ENCODE measurements at places on chromosomes 2 and 18. TPM values are rescaled to one million over a fixed set of nuclear protein-coding genes. Genes with fewer than 3 reads are reported as not detected.

GRCh38 chr2:170530803-170531564, 184.2 kb upstream of the SP5 start:
- no peak for DNase-seq

DNA sequence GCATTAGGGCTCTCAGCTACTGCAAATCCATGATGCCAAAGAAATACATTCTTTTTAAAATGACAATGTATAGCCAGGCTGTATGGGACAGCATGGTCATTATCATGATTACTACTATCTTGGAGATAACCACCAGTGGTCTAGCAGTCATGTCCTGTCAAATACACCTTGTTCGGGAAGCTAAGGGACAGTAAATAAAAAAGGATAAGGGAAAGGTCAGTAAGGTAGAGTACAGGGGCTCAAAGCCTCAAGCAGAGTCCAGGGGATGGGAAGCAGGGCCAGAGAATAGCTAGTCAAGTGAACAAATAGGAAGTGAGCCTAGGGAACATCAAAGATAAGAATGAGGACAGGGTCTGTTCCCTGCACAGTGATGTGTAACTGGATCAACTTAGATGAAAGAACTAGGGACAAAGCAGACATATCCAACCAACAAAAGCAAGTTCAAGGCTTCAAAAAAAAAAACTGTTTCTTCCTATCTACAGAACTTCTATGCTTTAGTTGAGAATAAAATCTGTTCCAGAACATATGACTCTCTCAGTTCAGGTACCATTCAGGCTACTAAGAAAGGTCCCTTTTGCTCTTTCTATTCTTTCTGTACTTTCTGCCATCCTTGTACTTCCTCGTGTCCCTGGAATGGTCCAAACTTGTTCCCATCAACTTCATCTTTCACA, 62.9 kb upstream of the EHBP1 start:
- no peak for DNase-seq

The SLC9A2 gene
- not detected for total RNA-seq

The FOXD4L1 gene
- not detected for total RNA-seq

The LGALSL gene
- 13.0 TPM for total RNA-seq

The REG3A gene
- total RNA-seq, result not detected

The REG1A gene
- total RNA-seq, result not detected

DNA sequence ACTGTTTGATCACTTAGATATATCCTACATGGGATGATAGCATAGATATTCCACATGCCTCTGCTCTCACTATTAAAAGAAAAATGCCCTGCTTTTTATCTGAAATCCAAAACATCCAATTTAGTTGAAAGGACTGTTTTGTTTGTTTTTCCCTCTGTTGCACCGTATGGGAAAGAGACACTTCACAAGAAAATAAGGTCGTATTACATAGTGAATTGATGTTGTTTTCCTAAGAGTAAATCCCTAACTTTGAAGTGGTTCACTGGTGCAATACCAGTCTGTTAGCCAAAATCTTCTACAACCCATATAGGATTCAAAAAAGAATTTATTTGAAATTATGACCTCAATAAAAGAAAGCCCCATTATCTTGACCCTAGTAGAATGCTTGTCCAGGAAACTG, 18.1 kb downstream of the TGFA start:
- no peak for DNase-seq

DNA sequence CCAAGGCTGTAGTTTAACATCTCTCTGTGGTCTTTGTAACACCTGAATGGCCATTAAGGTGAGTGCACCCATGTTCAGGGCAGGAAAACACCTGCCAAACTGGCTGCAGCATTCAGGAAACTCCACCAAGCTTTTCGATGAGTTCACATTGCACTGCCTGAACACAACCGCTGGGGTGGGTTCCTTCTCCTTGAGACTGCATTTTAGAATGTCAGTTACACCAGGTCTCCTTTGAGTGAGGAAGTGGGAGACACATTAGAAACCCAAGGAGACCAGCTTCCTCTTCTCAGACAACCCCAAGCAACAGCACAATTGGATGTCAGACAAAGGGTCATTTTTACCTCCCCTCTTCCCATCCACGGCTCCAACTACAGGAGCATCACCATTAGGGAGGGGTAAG, 35.2 kb downstream of the CYRIA start:
- DNase-seq, result no peak

GRCh38 chr2:152047824-152048471, 50.9 kb downstream of the CACNB4 start:
- DNase-seq, result no peak

- DNase-seq, result no peak
Measured at GRCh38 chr2:20093263-20094141, 42.1 kb upstream of the LAPTM4A start.

DNA sequence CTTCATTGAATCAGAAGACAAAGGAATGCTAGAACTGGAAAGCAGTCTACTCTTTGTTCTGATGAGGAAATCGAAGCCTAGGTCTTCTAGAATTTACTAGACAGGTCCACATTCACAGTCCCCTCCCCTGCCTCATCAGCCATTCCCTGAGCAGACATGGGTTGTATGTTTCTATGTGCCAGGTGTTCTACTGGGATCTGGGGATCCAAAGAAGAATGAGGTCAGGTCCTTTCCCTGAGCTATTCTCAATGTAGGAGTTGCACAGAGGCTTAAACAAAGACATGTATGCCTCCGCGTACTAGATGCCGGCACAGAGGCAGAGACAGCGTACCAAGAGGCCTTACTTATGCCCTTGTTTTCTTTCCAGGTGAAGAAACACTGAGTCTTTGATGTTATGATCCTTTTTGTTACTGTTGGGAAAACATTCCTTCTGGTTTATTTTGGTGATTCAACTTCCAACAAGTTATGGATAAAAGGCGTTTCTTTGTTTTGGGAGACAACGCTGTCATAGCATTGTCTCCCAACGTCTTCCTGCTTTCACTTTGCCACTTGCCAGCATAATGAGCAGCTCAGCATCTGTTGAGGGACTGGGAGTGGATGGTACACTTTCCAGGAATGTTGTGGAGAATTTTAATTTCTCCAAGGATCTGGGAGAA, 174.4 kb downstream of the ALPK2 start:
- no peak for DNase-seq

The LRRTM4 gene
- total RNA-seq, result 0.98 TPM

DNA sequence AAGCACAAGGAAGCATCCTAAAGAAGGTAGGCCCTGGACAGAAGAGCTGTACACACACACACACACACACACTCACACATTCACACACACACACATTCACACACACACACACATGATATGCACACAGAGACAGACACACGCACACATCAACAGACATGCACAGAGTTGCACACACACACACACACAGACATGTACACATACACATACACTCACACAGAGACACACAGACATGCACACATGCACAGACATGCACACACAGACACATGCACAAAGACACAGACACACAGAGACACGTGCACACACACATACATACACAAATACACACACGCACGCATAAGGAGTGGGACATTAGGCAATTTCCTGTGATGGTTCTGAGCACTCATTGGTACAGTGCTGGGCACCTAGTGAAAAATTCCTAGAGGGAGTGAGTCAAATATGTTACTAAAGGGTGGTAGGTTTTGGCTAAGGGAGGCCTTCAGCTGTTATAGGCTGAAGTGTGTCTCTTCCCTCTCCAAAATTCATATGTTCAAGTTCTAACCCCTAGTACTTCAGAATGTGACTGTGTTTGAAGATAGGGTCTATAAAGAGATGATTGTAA, 26.4 kb downstream of the THNSL2 start:
- no peak for DNase-seq

The NAT8 gene
- not detected for total RNA-seq

- DNase-seq, result no peak
Measured at GRCh38 chr2:181462033-181462432, 4.8 kb downstream of the ITGA4 start.

- DNase-seq, result no peak
Measured at GRCh38 chr18:46407486-46408166, 249.4 kb downstream of the LOXHD1 start.

DNA sequence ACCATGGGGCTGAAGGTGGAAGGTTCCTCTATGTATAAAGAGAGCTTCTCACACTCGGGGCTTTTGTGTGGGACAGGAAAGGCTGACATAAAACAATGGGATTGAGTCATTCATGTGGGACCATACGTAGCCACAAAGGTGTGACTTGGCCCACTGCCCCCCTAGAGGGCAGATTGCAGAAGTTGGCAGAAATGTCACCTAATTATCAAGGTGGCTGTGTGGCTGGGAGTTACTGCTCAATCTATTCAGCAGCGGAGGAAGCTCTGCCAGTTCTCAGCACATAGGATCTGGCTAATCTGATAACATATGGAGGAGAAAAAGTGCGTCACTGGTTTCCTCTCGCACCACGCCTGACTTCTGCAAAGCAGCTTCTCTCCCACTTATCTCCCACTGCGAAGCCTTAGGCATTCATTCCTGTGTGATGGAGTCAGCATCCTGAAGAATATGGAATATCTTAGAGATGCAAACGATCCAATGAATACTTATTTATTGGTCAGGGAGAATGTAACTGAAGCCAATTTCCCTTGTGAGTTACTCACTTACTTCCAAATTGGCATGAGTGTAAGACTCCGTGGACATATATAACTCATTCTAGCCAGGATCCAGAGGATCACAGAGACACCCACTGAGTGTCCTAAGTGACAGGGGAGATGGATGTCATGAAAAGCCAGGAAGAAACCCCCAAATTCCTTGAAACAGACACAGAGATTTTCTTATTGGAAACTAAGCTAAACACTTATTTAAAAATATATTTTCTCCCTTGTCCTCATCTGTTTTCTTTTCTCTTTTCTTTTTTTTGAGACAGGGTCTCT, 344.8 kb downstream of the TGIF1 start:
- no peak for DNase-seq

The ANKRD36C gene
- total RNA-seq, result 36.6 TPM

DNA sequence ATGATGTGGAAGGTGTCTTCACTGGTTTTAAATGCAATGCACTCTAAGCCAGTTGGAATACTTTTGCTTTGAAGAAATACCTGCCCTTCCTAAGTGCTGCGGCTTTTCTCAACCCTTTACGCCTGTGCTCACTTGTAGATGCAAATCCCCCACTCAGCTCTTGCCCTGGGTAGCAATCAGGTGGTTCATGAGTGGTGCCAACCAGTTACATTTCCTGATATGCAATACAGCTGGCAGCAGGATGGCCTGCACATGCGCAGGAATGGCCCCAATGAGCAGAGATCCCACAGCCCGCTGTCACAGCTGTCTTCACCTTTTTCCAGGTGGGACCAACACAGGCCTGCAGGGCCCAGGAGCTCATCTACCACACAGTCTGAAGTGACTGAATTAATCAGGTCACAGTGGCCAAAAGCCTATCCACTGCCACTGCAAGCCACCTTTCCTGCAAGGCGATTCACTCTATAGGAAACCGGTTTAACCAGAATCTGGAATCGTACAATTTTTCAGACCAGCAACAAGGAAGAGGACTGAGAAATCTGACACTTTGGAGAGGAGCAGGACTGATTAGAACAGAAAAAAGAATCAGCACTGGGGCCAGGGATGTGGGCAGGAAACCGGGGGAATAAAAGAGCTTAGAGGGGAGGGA, 247.8 kb downstream of the MYT1L start:
- DNase-seq, result no peak

GRCh38 chr2:151306621-151307020, 17.2 kb upstream of the NMI start:
- DNase-seq, result no peak

The PDCD1 gene
- total RNA-seq, result 3.9 TPM

GRCh38 chr2:20939931-20940795, 103.7 kb downstream of the APOB start:
- DNase-seq, result no peak

- DNase-seq, result no peak
Measured at GRCh38 chr18:63606526-63606925, 19.4 kb downstream of the SERPINB13 start.

- no peak for DNase-seq
Measured at GRCh38 chr2:171238946-171239345, 78.3 kb upstream of the TLK1 start.

DNA sequence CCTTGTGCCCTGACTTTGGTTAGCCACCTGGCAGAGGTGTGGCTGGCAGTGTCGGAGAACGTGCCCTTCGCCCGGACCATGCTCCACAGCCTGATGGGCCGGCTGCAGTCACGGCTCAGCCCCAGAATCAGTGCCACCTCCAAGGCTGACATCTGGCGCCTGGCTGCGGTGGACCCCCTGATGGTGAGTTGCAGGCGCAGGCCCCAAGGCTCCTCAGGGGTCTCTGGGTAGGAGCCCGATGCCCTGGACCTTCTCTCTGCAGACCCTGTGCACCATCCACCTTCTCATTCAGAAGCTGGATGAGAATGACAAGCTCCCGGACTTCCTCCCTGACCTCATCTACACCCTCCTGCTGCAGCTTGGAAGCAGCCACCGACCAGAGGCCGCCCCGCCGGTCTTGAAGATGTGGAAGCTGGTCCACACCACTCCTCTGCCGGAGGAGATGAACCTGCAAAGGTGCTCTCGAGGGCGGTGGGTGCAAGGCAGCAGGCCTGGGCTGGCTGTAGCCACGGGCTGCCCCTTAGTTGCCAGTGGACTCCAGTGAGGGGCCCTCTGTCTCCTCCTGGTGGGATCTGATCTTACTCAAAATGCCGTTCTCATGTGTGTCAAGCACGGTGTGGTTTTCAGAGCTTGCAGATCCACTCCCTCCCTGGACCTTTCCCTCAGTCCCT, 32.1 kb downstream of the HJURP start:
- DNase-seq, result no peak

- DNase-seq, result no peak
Measured at GRCh38 chr2:164522561-164522981, 98.7 kb downstream of the GRB14 start.

DNA sequence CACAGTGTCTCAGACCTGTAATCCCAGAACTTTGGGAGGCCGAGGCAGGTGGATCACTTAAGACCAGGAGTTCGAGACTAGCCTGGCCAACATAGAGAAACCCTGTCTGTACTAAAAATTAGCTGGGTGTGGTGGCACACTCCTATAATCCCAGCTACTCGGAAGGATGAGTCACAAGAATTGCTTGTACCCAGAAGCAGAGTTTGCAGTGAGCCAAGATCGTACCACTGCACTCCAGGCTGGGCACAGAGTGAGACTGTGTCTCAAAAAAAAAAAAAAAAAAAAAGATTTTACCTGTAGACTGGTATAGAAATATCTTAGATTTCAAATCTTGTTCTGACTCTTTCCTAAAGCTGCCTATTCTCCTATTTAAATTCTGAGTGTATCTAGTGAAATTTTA, 7.2 kb upstream of the KLHL29 start:
- no peak for DNase-seq

The ESPNL gene
- 0.74 TPM for total RNA-seq

- DNase-seq, result no peak
Measured at GRCh38 chr2:191839918-191840804, 6.7 kb downstream of the CAVIN2 start.

The CD226 gene
- 6.4 TPM for total RNA-seq

DNA sequence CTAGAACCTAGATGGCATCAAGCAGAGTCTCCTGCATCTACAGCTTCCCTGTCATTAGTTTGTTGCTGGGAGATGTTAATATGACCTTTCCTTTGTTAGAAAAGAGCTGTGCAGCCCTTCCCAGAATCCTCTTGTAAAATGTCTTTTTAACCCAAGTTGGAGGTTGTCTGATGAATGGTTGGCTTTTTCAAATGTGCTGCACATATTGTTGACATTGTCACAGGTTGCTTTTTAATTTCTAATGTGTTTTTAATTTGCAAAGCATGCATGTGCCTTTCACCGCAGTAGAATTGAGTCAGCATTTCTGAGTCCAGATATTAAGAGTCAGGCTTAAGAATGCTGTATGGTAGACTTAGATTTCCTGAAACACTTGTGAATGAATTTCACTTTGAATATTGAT, 120.8 kb downstream of the GREB1L start:
- DNase-seq, result no peak

- DNase-seq, result no peak
Measured at GRCh38 chr2:186440506-186440905, 45.6 kb upstream of the ZC3H15 start.
